Inflammatory macrophage treated with lipopolysaccharide for 1 hour (primary cell): ENCODE measurements at places on chromosomes 1 and 21.

- no peak for DNase-seq
Measured at GRCh38 chr1:20107796-20108195, 11.5 kb downstream of the PLA2G2D start.

DNA sequence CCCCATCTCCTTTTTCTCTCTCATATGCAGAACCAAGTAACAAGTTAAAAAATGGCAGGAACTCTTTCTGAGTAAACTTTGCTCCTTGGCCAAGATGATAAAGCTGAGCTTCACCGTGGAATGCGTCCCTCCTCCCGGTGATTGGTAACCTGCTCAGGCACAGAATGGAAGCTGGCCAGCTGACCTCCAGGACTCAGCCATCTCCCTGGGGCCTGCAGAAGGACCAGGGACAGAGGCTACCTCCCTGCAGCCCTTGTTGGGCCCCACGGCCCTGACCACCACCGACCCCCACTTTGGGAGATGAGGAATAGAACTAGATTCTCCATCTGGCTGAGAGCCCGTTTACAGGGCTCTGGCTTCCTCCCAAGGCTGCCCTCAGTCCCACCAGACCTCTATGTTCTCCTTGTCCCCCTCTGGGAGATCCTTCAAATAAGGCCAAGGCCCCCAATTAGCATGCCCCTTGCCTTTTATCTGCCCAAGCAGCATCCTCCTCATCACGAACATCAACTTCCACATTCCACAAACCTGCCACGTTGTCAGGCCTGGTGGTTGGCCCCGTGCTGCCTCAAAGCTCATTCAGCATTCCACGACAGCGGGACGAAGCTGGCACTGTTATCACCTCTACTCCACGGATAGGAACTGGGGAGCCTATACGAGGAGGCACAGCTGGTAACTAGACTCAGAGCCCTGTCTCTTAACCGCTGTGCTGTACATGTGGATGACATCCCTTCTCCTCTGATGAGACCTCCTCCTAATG is 74.2 kb downstream of the CD34 start:
- DNase-seq, result no peak

GRCh38 chr1:155219592-155220031 is 11.1 kb downstream of the MTX1 start:
- DNase-seq, result peak; percentile 64

GRCh38 chr1:225877580-225877979 is 4.6 kb downstream of the TMEM63A start:
- peak; percentile 61 for DNase-seq

DNA sequence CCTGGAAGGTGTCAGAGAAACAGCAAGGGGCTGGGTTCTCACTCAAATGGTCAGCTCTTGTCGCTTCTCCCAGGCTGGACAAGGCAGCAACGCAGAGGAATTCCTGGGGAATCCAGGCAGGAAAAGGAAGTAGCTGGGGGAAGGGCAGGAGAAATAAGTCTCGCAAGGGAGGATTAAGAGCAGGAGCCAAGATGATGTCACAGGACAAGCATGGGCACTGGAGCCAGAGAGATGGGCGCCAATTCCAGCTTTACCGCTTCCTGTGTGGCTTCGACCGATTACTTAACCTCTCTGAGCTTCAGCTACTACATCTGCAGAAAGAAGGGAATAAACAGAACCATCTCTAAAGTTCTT is 70.5 kb downstream of the SSBP3 start:
- no peak for DNase-seq

GRCh38 chr1:29586991-29587745 is 350.8 kb downstream of the PTPRU start:
- DNase-seq, result no peak

- DNase-seq, result no peak
Measured at GRCh38 chr1:8723010-8723409, 94.4 kb downstream of the RERE start.

GRCh38 chr1:236468625-236469024 is 55.2 kb upstream of the LGALS8 start:
- DNase-seq, result no peak

GRCh38 chr1:44609412-44609767 is 64.9 kb downstream of the TMEM53 start:
- DNase-seq, result peak; percentile 29

DNA sequence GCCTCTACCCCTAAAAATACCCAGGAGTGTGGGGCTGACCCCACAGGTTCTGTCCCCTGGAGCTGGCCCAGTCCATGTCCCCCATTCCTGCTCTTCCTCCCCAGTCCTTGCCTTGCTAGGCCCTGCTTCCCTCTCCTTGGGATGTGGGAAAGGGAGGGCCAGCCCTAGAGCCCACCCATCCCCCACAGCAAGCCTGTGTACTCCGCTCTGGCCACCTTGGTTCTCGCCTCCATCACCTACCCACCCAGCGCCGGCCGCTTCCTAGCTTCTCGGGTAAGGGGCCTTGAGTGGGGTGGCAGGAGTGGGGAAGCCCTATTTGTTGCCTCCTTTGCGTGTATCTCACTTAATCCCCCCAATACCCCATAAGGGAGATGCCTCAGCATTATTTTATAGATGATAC is 6.7 kb downstream of the CLCNKB start:
- no peak for DNase-seq

DNA sequence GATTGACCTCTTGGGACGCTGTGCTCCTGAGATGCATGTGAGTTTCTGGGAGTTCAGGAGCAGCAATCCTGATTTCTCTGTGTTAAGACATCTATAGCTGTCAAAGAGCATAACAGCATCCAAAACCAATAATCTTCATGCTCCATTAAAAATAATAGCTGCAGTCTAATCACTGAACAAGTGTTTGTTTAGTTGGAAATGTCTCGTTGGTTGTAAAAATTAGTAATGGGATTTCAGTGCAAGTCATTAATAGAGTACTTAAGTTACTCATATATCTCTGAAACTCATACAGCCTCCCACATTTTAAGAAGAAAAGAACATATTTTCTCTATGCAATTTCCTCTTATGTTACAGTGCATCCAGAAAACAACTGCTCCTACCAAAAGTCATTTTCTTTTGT is 249.8 kb downstream of the ZP4 start:
- DNase-seq, result no peak

DNA sequence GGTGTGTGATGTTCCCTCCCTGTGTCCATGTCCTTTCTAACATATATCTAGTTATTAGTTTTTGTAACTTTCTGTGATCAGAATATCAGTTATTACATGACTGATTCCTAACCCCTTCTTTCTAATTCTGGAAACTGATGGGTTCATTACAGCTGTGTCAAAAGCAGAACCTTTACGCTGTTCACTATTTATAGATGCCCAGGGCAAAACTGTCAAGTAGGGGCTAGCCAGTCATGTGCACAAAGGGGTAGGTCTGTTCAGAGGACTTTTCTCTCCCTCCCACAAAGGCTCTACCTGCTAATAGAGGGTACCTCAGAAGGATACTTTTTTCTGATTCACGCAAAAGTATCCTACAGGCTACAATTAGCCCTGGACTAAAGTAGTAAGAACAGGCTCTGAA is 79.2 kb downstream of the NRDC start:
- no peak for DNase-seq

DNA sequence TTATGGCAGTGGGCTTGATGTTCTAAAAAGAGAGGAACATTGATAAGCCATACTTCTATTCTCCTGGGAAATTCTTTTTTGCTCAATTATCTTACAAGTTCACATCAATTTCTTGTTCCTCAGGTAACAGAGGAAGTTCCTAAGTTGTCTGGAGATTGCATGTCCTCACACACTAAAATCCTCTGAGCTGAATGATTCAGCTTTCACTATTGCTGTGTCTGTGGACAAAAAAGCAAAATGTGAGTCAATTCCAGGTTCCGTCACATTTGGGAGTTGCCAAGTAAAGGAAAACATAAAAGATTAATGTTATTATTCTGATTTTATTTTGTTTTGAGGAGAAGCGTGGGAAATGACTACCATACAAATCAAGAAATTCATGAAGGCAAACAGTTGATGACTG is 316.7 kb downstream of the CHRM3 start:
- DNase-seq, result no peak

DNA sequence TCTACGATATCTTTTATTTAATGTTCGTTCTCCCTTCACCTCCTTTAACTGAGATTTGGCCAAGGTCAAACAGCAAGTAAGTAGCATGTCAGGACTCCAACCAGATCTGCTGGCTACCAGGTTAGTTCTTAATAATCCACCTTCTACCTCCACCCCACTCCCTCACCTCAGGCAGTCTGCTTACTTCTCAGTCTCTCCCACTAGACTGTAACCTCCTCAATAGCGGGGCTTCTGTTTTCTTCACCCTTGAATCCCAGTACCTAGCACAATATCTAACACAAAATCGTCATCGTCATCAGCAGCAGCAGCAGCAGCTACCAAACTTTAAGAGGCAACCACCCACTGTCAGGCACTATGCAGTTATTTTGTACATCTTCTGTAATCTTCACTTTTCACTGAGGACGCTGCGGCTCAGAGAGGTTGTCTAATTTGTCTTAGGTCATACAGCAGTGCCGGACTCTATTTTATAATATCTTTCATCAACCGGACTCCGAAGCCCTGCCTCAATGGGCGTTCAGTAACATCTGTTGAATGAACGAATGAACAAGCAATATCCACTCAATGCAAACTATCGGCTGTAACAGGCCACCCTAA is 859 bp upstream of the MAGI3 start:
- no peak for DNase-seq

GRCh38 chr1:226511296-226511695 is 37.3 kb upstream of the STUM start:
- no peak for DNase-seq

- no peak for DNase-seq
Measured at GRCh38 chr1:208278638-208279037, 34.5 kb upstream of the PLXNA2 start.

- DNase-seq, result no peak
Measured at GRCh38 chr1:106995970-106996369, 60.5 kb upstream of the PRMT6 start.

DNA sequence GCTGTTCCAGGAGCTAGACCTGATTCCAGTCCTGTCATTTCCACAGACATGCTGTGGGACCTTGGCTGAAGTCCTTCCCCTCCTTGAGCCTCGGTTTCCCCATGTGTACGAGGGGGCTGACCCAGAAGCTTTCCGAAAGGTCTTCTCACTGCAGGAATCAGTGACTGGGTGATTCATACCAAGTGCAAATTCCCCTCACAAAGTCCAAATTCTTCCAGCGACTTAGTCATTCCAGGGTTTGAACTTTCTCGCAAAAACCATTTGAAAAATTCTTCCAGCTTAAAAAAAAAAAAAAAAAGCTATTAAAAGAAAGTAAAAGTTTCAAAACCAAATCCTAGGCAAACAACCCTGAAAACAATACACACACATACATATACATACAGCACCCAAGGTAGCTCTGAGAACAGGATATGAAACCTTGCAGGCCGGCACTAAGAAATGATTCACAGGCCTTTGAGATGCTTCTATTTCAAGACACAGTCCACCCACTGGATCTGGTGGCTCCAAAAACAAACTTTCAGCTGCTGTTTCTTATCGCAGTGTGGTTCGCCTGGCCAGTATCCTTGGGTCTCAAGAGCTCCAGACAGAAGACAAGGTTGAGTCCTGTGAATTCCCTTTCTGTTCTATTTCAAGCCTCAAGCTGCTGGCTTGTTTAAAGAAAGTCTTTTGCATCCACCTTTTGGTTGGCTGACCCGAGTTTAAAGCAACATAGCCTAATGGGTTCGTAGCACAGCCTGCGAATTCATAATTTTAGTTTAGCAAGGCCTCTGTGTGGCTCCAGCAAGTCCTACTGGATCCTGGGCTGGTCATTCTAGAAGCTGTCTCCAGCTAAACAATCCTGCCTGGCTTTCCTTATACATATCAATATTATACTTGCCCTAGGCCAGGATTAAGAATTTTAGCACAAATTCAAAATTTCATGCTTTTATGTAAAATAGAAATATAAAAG is 18.0 kb upstream of the ID3 start:
- DNase-seq, result peak; percentile 59

- no peak for DNase-seq
Measured at GRCh38 chr1:55699228-55699627, 484.1 kb upstream of the USP24 start.

GRCh38 chr1:151970128-151970527 is 23.5 kb downstream of the S100A10 start:
- DNase-seq, result no peak

DNA sequence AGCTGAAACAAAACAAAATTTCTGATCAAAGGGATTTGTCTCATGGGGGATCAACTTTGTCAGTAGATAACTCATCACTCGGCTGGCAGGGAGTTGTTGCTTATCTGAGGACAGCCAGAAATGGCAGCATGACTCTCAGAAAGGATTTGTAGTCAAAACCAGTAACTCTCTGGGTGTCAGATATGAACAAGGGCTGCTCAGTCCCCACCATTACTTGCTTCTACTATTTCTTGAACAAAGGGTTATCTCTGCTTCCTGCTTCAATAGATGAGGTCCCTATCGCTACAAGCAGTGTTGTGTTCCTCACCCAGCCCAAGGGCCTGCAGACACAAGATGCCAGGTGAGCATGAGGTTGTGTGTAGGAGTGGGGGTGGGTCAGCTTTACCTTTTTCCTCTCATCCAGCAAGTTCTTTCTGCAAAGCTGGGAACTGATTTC is 116.2 kb downstream of the PTBP2 start:
- DNase-seq, result no peak

DNA sequence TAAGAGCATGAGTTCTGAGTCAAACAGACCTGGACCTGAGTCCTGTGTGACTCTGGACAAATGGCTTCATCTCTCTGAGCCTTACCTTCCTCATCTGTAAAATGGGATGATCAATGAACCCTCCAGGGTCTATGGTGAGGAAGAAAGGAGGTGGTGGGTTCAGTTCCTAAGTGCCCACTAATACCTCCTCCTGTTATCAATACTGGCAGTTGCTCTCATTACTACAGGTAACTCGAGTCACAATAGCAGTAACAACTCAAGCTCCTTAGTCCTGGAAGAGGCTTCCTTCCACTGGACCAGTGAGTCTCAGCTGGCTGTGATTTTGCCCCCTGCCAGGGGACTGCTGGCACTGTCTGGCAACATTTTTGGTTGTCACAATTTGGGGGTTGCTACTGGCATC is 2.6 kb downstream of the PADI2 start:
- no peak for DNase-seq

- DNase-seq, result no peak
Measured at GRCh38 chr21:24628536-24628935, 978.7 kb downstream of the MRPL39 start.

DNA sequence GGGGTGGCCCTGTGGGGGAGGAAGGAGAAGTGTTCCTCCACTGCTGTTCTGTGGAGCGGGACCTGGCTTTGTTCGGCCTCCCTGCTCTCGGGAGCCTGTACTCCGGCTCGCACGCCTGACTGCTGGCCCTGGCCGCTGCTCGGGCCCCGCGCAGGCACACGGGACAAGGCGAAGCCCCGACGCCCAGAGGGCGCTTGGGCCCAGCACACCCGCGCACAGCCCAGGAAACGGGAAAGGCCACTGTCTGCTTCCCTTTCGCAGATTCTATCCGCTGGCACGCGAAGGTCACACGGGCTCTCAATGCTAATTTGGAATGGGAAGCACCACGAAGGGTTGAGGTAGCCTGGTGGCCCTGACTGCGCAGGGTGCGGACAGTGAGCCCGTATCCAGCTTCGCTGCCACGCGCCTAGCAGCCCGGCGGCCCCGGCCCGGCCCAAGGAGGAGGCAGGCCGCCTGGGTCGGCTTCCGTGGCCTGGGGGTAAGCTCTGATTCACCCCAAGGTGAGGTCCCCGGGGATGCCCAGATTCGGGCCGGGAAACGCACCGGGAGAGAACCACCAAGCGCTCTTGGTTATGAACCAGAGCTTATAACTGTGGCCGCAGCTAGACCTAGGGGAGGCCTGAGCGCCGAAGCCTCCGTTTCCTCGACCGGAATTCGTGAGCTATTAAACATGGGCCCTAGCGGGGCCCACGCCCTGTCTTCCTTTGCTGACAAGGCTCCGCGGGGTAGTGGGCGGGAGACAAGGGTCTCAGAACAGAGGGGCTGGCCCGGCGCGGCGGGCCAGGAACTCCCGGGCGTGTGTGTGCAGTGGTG is 19.7 kb upstream of the TBX15 start:
- DNase-seq, result no peak

- no peak for DNase-seq
Measured at GRCh38 chr1:85387781-85388180, 77.2 kb downstream of the DDAH1 start.
